ENCODE measurements at places on chromosomes 4 and X.

DNA sequence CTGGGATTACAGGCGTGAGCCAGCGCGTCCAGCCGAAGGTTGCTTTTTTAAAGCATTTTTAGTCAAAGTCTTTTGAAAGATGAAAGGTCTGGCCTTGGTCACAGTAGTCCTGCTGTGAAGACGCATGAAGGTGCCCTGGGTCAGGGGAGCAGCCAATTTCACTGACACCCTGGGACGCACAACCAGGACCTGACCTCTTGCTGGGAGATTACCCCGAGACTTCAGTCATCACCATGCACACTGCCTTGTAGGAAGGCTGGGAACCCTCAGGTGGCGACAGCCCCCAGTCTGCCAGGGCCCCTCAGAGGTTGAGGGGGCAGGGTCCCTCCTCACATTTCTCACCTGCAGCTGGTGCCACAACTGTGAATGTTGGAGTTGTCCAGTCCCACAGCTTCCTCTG, 53.2 kb downstream of the CPLX1 start:
- no peak for DNase-seq

DNA sequence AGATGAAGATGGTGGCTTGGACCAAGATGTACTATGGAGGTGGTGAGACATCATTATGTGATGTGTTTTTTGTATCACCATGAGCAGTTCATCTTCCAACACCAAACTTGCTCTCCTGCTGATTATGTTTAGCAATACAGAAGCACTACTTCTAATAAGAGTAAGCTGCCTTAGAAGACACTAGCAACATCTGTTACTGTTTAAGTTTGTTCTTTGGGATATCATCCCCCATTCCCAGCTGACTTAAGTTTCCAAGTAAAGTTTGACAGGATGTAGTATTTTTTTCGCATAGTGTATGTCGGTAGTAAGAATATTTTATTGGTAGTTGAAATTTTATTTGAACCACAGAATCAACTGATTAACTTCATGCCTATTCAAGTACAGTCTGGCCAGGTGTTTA, 123.5 kb upstream of the BMPR1B start:
- no peak for DNase-seq

DNA sequence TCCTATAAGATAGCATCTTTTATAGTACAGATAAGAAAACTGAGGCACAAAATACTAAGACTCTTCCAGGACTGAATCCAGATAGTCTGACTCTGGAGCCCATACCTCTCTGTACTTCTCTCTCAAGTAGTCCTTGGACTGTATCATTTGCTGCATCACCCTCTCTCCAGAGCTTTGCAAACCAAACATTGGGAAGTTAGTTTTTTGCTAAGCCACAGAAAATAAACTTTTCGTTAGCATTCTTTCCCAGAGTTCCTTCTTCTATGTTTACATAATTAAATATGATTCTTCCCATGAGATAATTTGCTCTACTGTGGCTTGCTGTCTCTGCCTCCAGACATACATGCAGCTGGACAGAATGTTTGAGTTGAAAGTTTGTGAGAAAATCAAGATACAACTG, 22.0 kb downstream of the PPEF2 start:
- DNase-seq = no peak

- no peak for DNase-seq
These were observed 789.2 kb upstream of the INTU start for GRCh38 chr4:126843492-126844067.

- peak; percentile 97 for DNase-seq
These were observed 146.0 kb upstream of the CPEB2 start for GRCh38 chr4:14856062-14856933.

GRCh38 chrX:97358941-97359340, 475.2 kb downstream of the RPA4 start:
- no peak for DNase-seq

DNA sequence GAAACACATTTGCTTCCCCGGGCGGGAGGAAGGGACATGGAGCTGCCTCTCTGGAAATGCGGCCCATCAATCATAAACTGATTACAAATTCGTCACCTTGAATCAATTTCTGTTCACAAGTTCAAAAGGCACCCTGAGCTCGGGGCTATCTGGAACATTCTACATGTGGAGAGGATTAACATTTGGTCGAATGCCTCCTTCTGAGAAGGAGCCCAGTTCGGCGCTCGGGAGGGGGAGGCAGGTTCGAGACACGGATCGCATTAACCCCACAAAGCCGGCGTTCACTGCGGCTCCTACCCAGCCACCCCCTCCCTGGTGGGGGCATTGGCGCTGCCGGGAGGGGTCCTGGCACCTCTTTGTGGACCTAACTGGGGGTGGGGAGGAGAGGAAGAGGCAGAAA, 108.0 kb downstream of the CPZ start:
- DNase-seq = no peak

DNA sequence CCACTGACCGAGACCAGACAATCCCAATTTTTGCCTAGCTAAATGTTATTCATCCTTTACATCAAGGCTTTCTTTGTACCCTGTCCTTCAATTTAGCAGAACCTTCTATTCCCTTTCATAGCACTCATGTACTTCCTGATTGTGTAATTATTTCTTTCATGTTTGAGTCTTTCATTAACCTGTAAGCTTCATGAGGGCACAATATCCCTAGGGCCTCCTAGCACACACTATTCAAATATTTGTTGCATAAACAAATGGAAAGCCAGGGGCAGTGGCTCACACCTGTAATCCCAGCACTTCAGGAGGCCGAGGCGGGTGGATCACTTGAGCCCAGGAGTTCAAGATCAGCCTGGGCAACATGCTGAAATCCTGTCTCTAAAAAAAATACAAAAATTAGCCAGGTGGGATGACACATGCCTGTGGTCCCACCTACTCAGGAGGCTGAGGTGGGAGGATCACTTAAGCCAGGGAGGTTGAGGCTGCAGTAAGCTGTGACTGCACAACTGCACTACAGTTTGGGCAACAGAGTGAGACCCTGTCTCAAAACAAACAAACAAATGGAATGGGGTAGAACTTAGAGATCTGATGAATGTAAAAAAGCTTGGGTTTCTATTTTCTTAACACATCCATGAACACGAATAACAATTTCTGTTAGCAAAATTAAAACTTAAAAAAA, 59.0 kb downstream of the SAT1 start:
- no peak for DNase-seq

DNA sequence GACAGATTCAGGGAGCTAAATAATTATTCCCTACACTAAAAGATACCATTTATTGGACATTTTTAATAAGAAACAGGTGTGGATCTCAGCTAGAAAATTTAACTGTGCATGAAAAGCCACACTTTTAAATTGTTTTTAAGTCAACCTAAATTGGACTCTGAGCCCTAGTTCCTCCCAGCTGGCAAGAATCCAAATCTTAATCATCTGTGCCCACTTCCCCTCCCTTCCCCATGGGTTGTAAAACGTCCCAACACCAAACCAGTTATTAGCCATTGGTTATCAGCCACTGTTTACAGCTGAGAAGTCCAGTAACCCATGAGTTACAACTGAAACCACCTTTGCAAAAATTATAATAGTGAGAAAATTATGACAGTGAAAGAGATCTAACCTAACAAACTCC, 125.6 kb upstream of the S100G start:
- no peak for DNase-seq

GRCh38 chrX:23369027-23369426, 34.4 kb downstream of the PTCHD1 start:
- no peak for DNase-seq

DNA sequence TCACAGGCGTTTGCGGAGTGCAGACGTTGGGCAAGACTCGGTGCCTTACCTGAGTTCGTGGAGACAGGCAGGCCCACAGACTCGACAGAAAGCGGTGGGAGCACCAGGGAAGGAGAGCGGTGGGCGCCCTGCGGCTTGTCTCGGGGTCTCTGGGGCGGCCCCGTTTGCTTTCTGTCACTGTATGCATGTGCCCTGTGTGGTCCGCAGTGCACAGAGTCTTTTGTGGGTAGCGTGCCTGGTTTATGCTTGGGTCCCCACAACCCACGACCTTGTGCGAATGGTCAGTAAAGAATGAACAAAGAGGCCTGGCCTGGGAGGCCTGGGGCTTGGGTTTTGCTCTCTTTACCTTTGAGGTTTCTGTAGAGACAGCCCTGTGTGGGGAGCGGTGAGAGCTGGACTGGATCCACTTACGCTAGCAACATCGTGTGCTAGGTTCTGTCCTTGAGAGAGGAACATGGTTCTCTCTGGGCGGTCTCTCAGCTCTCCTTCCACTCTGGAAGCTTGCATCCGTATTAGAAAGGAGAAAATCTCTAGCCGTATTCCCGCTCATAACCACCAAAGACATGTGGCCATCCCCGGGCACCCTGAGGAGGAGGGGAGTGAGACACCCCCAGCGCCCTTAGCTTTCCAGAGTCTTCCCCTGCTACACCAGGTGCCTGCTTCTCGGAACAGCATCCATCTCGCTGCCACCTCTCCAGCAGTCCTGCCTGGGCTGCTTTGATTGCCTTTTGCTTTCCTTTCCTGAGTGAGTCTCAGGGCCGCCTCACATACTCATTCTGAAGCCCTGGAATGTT, 1.2 kb downstream of the TADA2B start:
- DNase-seq = no peak

GRCh38 chr4:168118116-168118655, 25.8 kb downstream of the ANXA10 start:
- no peak for DNase-seq

GRCh38 chrX:28697732-28698131, 110.5 kb downstream of the IL1RAPL1 start:
- no peak for DNase-seq

GRCh38 chrX:13598877-13599276, 29.5 kb downstream of the EGFL6 start:
- peak; percentile 2 for DNase-seq

DNA sequence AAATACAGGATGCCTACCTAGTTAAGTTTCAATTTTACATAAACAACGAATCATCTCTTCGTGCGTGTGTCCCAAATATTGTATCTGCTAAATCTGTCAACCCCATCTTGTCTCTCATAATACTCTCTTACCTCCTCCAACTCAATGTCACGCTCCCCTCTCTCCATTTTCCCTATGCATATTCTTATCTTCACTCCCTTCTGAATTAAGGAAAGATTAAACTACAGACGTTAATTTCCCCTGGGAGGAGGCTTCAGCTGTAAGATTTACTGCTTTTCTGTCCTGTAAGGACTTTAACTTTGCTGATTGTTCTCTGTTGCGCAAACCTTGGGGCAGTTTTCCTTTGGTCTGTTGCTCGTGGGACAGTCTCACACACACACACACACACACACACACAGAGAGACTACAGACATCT, 455 bp upstream of the ABCB7 start:
- peak; percentile 57 for DNase-seq

DNA sequence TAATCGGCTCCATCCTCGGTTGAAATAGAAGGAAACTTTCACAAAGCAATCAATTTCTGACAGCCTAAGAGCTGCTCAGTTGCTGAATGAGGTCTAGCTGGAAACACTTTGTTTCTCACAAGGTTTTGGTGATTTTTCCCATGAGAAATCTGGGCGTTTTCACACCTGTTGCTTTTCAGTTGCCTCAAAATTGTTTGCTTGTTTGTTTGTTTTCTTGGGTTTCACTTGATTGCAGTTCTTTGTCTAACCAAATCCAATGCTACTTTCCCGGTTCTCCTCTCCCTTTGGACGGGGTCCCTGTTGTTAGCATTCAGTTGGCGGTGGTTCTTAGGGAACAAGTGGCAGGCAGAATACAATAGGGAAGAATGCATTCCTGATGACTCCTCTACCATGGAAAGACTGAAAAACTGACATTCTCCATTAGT, 135.5 kb downstream of the PALLD start:
- DNase-seq = no peak

DNA sequence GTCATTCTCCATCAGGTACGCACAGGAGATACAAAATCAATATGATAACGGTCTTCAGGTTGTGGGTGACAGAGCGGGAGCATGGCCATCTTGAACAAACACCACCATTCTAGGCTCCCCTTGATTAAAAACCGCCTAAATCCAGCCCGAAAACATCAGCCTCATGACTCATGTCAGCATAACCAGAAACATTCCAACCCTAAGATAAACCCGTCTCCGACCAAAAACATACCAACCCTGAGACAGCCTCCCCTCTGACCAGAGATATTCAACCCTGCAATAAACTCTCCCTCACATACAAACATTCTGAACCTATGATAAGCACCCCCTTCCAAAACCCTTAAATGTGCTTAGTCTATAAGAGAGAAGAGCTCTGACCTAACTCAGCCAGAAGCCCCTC, 157.9 kb downstream of the DHRSX start:
- DNase-seq = peak; percentile 83

DNA sequence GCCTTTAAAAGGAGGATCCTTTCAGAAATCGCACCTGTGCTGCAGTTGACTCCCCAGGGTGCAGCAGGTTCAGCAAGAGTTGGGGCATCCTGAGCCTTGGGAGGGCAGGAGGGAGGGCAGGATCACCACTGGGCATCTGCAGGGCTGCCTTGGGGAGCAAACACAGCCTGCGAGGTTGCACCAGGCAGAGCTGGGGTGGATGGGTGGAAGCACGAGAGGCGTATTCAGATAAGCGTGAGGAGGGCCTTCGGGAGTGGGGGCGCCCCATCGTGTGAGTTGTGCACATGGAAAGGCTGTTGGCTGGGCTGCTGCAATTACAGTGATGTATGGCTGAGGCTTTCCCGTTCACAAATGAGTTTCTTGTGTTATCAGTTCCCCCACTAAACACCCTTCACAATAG, 55.5 kb downstream of the PSAPL1 start:
- no peak for DNase-seq

DNA sequence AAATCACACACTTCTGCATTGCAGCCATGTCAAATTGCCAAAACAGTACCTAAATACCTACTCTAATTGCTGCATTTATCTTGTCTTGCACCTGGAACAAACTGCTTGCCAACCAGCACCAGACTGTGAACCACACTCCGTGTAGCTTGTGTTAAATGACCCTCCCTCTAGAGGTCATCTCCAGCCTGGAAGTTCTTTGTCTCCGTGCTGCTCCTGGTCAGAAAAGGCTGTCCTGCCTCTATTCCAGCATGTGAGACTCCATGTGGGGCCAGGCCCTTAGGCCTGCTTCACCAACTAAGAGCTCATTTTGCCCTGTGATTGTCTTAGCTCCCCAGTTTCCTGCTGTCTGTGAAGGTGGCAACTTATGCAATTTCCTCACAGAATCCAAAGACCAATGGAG, 28.3 kb downstream of the CNGA2 start:
- DNase-seq = no peak

- DNase-seq = no peak
These were observed 2.4 kb upstream of the FGB start for GRCh38 chr4:154560419-154560801.

- no peak for DNase-seq
These were observed 144.1 kb downstream of the PACRGL start for GRCh38 chr4:20844311-20844710.

DNA sequence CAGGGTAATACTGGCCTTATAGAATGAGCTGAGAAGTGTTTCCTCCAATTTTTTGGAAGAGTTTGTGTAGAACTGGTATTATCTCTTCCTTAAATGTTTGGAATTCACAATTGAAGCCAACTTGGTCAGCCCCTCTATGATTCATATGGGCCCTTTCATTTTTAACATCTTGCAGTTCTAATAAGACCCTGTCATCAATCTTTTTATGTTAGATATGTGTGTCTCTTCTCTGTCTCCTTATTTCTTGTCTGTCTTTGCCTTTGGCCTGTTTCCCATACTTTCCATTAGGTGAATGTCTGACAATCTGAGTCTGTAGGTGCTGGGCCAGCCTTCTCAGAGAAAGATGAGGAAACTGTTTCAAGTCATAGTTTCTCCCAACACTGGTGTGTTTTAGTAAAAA, 88.7 kb downstream of the SLC16A2 start:
- DNase-seq = no peak
